Stimulated activated CD4-positive, alpha-beta T cell treated with anti-CD3 and anti-CD28 coated beads, Interleukin-12 subunit alpha, Interleukin-12 subunit beta, amount 100 ng/mL, for 48 hours (primary cell): ENCODE measurements at places on chromosomes 5 and 9.

DNA sequence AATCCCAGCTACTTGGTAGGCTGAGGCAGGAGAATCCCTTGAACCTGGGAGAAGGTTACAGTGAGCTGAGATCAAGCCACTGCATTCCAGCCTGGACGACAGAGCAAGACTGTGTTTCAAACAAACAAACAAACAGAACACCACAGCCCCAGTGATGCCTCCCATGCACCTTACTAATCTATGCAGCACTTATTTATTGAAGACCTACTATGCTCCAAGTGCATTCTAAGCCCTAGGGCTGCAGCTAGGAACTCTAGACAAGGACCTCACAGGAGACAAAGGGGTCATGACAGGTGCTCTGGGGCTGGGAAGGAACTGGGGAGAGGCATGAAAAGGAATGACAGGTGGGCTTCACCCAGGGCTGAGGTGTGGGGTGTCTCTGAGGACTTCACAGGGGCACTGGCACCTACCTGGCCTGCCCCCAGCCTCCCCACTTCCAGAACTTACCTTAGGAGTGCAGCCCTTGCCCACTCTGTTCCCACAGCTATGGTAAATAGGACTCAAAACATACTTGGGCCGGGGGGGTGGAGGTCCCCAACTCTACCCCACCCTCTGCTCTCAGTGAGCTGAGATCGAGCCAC, 69.4 kb downstream of the C9orf50 start:
- DNase-seq: no peak

DNA sequence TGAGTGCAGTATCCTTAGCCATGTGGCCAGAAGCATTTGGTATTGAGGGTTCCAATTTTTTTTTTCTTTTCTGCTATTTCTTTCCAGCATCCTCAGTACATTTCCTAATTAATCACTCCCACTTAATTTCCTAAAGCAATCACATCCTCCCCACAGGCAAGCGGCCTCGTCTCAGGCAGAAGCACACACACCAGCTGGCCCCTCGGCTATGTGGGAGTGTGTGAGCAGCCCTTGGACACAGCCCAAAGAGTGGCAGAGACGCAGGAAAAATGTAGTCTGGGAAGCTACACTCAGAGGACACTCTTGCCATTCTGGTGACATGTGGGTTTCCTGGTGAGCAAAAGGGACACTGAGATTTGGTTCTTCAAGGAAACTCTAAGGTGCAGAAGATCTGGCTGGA, 20.7 kb downstream of the SLIT3 start:
- DNase-seq: no peak

DNA sequence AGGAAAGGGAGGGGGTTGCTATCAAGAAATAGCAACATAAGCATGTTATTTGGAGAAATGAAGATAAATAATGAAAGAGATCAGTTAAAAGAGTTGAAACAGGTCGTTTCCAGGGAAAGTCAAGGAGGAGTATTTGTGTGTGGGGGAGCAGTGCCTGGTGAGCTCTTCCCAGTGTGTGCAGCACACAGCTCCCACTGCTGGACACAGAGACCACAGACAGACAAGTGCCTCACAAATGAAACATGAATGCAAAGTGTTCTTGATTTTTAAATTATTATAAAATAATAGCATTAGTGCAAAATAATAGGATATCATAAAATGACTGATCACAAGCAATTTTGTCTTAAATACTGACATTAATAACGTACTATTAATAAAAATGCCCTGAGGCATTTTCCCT, 40.8 kb downstream of the LIFR start:
- no peak for DNase-seq

DNA sequence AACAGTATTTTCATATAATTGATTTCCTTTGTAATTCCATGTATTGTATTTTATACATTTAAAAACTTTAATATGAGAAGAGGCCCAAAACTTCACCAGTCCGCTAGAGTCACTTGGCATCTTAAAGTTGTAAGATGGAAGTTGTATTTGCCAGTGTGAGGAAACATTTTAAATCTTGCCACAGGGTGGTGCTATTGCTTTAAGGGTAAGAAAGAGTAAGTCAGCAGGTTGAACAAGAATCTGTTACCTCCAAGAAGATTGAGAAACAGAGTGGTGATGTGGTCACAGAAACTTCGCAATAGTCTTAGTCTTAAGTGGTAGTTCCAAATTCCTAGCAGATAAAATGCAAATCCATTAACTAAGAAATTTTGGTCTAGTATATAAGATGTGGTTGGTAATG, 39.8 kb upstream of the RANBP6 start:
- no peak for DNase-seq

DNA sequence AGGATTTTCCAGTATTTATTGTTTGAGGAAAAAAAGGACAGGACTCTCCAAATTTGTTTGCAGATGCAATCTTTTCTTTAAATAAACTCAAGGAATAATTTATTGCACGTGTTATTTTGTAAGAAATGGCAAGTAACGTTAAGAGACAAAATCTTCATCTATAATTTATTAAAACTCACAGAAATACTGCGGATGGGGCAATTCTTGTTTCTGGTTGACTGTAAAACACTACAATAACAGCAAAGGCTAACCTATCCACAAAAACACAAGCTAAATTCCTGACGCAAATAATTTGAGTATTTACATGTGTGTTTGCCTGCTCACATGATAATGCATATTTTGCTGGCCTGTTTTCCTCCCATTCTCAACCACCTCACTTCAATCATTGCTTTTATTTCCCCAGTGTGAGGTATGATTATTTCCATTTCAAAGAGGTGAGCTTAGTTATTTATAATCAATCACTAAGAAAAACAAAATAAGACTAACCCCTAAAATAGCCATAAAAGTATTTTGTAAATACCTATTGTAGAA, 619.4 kb downstream of the PDE4D start:
- DNase-seq: no peak

DNA sequence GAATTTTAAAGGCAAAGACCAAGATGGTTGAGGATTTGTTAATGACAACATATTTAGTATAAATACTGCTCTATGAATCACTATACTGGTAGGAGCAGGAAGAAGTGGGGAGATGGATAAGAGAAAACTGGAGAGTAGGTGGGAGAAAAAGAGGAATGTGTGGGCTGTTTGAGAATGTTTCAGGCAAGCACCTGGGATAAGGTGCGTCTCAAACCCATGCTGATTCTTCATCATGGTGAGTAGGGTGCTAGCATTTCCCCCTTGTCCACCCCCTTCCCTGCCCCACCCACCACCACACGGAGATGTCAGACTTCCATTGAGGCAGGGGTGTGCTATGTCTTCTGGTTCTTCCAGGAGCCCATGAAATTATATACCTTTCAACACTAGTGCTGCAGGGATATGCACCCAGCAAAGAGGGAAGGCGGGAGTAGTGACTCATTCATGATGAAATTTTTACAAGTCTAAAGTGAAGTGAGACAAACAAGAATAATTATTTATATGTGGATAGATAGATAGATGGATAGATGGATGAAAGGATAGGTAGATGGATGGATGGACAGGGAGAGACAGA, 54.3 kb downstream of the MTX3 start:
- DNase-seq: no peak

- no peak for DNase-seq
These were observed 384.2 kb downstream of the TAF11L14 start for GRCh38 chr5:18018472-18018871.

DNA sequence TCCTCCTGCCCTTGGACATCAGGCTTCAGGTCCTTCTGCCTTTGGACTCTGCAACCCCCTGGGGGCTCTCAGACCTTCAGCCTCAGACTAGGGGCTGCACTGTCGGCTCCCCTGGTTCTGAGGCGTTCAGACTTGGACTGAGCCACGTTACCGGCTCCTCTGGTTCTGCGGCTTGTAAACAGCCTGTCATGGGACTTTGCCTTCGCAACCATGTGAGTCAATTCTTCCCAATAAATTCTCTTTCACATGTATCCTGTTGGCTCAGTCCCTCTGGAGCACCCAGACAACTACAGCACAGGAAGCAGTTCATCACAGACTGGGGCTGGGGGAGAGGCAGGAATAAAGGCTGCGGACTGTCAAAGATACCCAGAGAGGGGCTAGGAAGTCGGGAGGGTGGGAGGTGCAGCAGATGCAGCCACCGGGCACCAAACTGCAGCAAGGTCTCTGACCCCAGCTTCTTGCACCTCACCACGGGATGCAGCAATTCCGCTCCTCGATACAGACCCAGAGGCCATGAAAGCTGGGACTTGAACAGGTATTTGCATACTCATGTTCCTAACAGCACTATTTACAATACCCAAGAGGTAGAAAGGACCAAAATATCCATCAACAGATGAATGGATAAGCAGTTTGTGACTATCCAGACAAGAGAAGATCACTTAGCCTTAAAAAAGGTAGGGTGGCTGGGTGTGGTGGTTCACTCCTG, 100.8 kb downstream of the COL23A1 start:
- DNase-seq: no peak

DNA sequence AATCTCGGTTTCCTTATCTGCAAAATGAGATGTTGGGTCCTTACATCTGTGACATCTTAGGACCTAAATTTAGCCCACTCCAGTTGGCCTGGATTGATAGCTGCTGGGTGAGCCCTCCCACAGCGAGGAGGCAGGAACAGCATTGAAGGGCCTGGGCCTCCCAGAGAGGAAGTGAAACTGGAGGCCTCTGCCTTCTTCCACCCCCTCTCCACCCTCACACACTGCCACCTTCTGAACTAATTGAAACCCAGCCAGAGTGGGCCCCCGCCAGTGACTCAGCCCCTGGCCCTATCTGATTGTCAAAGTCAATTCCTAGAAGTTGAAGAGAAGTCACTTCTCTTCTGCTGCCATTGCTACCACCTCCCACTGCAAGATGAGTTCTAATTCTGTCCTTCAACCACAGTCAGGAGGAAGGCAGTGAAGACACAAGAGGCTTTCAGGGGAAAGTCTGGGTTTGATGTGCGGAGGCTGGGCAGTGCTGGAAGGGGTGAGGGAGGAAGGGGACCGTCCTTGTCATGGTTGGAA, 55.2 kb upstream of the NEK6 start:
- peak; percentile 79 for DNase-seq

DNA sequence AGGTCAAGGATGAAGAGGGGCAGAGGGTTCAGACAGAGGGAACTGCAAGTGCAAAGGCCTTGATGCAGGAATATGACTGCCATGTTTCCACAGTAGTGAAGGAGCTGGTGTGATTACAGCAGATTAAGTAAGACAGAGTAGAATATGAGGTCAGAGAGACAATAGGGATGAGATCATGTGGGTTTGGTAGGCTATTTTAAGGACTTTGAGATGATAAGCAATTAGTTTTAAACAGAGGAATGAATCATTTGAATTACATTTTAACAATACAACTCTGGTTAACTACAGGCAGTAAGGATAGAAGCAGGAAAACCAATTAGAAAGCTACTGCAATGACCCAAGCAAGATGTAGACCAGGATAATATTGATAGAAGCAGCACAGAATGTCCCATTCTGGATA, 7.7 kb downstream of the CENPK start:
- DNase-seq: no peak

DNA sequence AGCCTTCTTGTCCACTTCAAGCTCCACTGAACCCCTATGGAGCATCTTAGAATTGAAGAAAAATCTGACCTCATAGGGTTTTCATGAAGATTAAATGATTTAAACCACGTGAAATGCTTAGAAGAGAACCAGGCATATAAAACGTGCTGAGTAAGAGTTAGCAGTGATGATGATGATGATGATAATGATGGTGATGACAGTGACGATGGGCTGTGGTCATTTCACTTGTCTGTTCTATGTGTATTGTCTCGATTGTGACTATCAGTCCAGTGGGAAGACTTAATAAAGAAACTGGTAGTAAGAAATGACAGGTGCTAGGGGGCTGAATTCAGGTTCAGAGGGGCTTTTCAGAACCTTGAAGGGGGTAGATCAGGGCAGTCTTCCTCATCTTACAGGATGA, 45.1 kb upstream of the CDKN2AIPNL start:
- DNase-seq: no peak

- DNase-seq: no peak
These were observed 51.9 kb upstream of the SH3PXD2B start for GRCh38 chr5:172506251-172506650.

DNA sequence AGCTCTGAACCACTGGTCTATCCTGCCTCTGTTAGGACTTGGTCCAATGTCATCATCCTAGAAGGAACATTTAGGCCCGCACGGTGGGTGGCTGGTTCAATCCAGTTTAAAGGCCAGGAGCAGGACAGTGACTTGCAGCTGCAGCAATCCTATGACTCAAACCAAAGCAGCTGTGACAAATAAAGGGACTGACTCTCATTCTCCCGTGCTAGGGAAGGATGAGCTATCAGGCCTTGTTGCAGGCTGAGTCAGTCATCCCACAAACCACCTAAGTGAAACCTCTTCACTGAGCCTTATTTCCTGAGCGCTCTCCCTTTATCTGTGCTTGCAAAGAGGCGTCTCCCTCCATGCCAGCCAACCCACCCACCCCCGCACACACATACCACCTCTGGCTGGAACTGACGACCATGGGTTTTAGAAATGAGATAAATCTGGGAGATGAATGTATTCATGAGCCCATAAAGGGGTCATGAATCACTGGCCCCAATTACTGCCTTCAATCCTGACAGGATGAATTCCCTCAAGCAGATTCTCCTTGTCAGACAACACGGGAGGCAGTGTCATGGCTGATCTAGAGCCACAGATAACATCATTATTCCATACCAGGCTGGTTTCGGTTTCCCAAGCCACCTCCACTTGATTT, 93.4 kb downstream of the KCNIP1 start:
- DNase-seq: peak; percentile 41

DNA sequence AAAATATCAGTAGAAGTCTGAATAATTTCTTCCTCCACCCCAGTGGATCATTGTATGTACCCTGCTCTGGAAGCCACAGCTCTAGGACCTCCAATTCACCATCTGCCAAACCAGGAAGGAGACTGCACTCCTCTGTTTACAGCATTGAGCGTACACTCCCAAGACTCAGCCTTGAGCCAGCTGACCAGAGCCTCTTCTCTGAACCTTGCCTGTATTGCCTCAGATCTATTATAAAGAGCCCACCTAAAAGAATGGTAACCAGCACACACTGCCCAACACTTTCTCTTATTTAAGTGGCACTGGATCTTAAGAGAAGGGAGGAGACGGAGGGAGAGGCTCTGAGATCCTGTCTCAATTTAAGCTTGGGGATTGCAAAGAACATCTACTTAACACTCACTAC, 217.8 kb upstream of the RASEF start:
- DNase-seq: no peak

GRCh38 chr5:168093200-168093910, 198.1 kb upstream of the WWC1 start:
- DNase-seq: no peak

DNA sequence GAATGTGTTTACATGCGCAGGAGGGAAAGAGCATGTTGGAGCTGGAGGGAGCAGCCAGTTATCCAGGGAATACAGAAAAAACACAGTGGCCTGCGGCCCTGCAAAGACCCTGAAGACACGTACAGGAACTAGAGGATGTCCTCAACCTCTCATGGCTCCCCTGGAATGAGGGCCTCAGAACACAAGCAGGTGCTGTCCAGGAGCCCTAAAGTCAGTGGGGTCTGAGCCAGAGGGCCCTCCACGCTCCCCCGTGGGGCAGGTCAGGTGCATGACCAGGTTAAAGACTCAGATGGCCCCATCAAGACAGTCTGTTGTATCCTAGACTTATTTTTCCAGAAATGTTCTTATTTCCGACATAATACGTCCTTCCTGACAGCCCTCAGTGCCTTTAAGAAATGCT, 106.9 kb downstream of the ROR2 start:
- DNase-seq: no peak

GRCh38 chr5:116046823-116047222, 14.6 kb downstream of the ARL14EPL start:
- no peak for DNase-seq

- DNase-seq: no peak
These were observed 1.8 kb upstream of the RHOBTB3 start for GRCh38 chr5:95729115-95730010.

GRCh38 chr5:88248743-88249540, 19.7 kb downstream of the TMEM161B start:
- no peak for DNase-seq

GRCh38 chr5:130871346-130872086, 293.5 kb downstream of the HINT1 start:
- DNase-seq: peak; percentile 55
